ENCODE measurements at places on chromosomes 1 and 21.

- DNase-seq: peak; percentile 7
Observed at GRCh38 chr1:99004861-99005442, at the start of gene PLPPR5. Gene PLPPR5, minus strand, starts transcription at chr1:99004861. Its CDS starts 190 bp downstream, at chr1:99004671.

DNA sequence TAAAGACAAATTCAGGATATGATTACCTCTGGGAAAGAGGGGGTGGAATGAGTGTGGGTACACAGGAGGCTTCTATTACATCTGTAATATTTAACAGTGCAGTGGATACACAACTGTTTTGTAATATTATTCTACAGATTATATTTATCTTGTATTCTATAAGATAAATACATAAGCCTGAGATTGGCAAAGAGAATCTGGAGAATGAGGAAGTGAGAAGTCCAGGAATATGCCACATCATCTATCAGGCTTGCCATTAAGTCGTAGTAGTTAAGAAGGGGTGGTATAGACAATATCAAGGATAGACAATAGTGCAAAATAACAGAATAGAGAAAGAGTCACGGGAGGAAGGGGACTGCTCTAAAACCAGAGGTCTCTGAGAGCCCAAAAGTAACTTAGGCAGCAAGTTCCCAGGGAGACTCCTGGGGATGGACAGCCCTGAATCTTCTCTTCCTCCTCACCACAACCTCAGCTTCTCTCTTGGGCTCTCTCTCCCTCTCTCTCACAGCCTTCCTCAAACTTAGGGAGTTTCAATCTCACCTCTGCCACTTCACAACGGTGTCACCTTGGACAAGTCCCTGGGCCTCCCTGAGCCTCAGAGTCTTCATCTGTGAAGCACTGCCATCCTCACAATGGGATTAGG is 14.0 kb upstream of the PTAFR start:
- DNase-seq: no peak

GRCh38 chr1:111955755-111956154 is 33.7 kb downstream of the KCND3 start:
- DNase-seq: no peak

DNA sequence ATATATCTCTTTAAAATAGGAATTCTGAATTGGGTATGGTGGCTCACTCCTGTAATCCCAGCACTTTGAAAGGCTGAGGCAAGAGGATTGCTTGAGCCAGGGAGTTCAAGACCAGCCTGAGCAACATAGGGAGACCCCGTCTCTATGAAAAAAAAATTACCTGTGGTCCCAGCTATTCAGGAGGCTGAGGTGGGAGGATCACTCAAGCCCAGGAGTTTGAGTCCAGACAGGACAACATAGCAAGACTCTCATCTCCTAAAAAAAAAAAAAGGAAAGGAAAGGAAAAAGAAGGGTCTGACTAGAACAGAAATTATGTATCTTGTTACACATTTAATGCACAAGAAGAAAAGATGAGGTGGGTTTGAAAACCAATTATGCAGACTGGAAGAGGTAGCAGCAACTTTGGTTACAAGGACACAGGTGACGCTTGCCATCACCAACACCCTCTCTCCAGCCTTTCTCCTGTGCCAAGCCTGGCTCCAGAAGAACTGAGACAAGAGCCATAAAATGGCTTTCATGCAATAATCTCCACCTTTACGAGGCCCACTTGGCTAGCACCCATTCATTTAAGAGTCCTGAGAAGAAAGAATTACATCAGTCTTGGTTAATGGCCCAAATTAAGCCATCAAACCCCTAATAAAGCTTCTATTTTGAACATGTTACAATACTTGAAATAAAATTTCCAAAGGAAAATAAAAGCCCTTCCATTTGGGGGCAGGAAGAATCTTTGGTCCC is 4.8 kb upstream of the SELENBP1 start:
- DNase-seq: no peak

DNA sequence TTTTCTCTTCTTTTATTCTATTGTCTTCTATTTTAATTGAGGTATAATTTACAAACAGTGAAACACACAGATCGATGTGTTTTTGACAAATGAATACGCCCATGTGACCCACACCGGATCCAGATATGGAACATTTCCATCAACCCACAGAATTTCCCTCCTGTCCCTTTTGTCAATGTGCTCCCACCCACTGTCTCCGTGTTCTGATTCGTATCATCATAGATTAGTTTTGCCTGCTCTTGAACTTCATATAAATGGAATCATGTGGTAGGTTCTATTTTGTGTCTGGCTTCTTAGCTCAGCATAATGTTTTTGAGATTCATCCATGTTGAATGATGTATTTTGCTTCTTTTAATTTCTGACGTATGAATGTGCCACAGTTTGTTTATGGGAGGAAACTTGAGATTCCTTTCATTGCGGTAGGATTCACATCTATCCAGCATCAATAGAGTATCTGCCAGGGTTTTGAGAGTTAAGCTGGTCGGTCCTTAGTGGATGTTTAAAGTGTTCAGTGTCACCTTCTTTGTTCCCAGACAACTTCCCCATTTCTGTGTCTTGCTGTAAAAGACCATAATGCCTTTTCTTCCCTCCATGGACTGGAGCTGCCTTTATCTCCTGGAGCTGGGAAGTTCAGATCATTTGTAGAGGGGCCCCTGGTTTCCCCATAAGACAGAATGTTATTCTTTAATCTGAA is 14.7 kb downstream of the NAV1 start:
- no peak for DNase-seq

- no peak for DNase-seq
Observed at GRCh38 chr1:61825393-61825792, 83.1 kb downstream of the PATJ start.

- DNase-seq: no peak
Observed at GRCh38 chr1:206555473-206555935, 48.2 kb downstream of the RASSF5 start.

- DNase-seq: no peak
Observed at GRCh38 chr1:155035936-155036335, 2.3 kb downstream of the DCST1 start.

All from stimulated activated CD4-positive, alpha-beta T cell treated with anti-CD3 and anti-CD28 coated beads, Interleukin-2, amount 100 ng/mL, for 48 hours (primary cell).